ENCODE measurements at places on chromosomes 1 and 21. TPM values are rescaled to one million over a fixed set of nuclear protein-coding genes. Genes with fewer than 3 reads are reported as not detected.

DNA sequence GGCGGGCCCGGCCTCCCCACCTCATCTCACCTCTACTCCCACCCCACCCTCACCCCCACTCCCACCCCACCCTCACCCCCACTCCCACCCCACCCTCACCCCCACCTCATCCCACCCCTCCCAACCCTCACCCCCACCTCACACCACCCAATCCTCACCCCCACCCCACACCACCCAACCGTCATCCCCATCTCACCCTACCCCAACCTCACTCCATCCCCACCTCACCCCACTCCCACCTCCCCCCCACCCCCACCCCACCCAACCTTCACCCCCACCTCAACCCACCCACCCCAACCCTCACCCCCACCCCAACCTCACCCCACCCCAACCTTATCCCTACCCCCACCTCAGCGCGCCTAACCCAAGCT is 13.4 kb downstream of the A3GALT2 start:
- no peak overlapping the region for H3K27ac ChIP-seq
- no peaks in the 10 kb centered on the region for H3K36me3 ChIP-seq
- H3K27me3 ChIP-seq, result no peaks in the 10 kb centered on the region
- H3K4me1 ChIP-seq, result no peaks in the 10 kb centered on the region
- H3K4me3 ChIP-seq, result no peak overlapping the region

GRCh38 chr1:2948001-2948750 is 73.1 kb upstream of the ACTRT2 start:
- no peak overlapping the region for H3K27ac ChIP-seq
- H3K4me3 ChIP-seq, result no peak overlapping the region
- H3K4me1 ChIP-seq, result no peaks in the 10 kb centered on the region

- no peak overlapping the region for H3K4me3 ChIP-seq
- no peaks in the 10 kb centered on the region for H3K4me1 ChIP-seq
- H3K36me3 ChIP-seq, result no peaks in the 10 kb centered on the region
- H3K27me3 ChIP-seq, result no peaks in the 10 kb centered on the region
- DNase-seq, result no peak
Measured at GRCh38 chr1:226772446-226773139, 33.5 kb upstream of the ITPKB start.

DNA sequence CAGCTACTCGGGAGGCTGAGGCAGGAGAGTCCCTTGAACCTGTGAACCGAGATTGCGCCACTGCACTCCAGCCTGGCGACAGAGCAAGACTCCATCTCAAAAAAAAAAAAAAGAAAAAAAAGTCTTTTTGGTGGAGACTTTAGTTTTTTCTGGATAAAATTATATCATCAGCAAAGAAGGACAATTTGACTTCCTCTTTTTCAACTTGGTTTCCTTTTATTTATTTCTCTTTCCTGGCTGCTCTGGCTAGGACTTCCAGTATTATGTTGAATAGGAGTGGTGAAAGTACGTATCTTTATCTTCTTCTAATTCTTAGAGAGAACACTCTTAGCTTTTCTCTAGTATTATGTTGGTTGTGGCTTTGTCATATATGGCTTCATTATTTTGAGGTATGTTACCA is 130.8 kb downstream of the PCBP3 start:
- H3K4me3 ChIP-seq, result no peak overlapping the region
- H3K36me3 ChIP-seq, result no peaks in the 10 kb centered on the region
- no peak overlapping the region for H3K27ac ChIP-seq
- H3K4me1 ChIP-seq, result no peaks in the 10 kb centered on the region
- H3K27me3 ChIP-seq, result no peaks in the 10 kb centered on the region

DNA sequence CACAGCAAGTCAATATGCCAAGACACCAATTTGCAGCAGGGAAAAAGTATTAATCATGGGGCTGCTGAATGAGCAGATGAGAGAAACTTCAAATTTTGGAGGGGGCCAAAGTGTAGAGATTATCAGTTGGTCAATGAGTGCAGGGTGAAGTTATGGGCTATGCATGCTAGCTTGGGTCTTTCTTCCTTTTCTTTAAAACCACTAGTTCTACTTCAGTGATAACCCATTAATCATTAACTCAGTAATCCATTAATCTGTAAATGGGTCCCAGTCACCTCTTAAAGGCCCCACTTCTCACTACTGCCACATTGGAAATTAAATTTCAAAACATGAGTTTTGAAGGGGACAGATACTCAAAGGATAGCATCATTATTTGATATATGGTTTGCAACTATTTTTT is 688.6 kb upstream of the ADGRL4 start:
- no peak for DNase-seq
- H3K27ac ChIP-seq, result no peak overlapping the region
- no peaks in the 10 kb centered on the region for H3K27me3 ChIP-seq
- H3K4me1 ChIP-seq, result no peaks in the 10 kb centered on the region
- H3K4me3 ChIP-seq, result no peak overlapping the region

GRCh38 chr1:98897479-98897878 is 107.2 kb downstream of the PLPPR5 start:
- H3K4me3 ChIP-seq, result no peak overlapping the region
- DNase-seq, result no peak
- H3K36me3 ChIP-seq, result no peaks in the 10 kb centered on the region
- H3K27ac ChIP-seq, result no peak overlapping the region
- H3K4me1 ChIP-seq, result no peaks in the 10 kb centered on the region

DNA sequence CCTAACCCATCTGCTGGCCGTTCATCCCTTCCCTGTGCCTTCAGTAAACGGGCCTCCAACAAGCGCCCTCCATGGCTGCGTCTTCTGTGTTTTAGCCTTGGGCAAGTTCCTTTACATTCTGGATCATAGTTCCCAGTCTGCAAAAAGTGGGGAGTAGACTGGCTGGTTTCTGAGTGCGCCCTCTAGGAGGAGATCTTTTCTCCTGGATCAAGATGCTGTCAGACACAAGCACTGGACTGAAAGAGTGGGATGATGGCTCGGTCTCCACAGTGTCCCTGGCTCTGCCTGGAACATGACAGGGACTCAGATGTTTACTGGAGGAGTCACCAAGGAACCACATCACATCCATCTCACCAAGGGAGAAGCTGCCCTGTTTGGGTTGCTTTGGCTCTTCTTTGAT is 88.8 kb downstream of the PRDM2 start:
- no peak for DNase-seq
- no peak overlapping the region for H3K27ac ChIP-seq
- H3K27me3 ChIP-seq, result no peaks in the 10 kb centered on the region
- H3K36me3 ChIP-seq, result peaks cover 3% of the 10 kb centered on the region
- no peak overlapping the region for H3K4me3 ChIP-seq

DNA sequence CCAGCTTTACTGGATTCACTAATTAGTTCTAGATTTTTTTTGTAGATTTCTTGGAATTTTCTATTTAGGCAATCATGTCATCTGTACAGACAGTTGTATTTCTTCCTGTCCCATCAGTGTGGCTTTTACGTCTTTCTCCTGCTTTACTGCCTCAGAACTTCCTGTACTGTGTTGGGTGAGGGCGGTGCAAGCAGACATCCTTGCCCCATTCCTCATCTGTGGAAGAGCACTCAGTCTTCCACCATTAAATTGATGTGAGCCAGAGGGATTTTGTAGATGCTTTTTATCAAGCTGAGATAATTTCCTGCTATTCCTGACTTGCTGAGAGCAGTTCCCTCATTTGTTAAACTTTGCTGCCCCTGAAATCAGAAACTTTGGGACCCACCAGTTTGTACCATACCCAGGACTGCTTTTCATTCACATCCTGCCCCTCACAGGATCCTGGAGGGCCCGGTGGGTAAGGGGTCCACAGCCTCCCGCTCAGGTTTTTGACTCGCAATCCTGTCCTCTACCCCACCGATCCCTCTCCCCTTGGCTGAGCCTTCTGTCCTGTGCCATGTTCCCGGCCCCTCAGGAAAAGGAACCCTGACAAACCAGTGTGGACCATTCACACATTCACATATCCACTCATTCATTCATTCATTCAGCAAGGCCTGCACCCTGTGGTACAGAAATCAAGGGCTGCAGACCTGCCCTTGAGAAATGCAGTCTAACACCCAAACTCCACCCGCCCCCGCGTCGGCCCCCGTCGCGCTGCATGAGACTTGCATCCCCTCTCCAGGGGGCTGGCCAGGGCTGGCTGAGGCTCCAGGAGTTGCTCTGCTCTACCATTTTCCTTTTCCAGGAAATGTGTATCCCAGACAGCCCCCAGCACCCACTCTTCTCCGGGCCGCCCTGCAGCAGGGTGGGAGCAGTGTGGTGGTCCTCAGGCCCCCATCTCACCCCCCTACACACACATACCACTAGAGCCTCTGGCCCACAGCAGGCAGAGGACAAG is 246.5 kb upstream of the VAMP3 start:
- no peaks in the 10 kb centered on the region for H3K27me3 ChIP-seq
- H3K4me3 ChIP-seq, result no peak overlapping the region
- DNase-seq, result no peak

GRCh38 chr1:111621050-111621449 is 1.5 kb downstream of the RAP1A start:
- H3K36me3 ChIP-seq, result no peaks in the 10 kb centered on the region
- no peaks in the 10 kb centered on the region for H3K27me3 ChIP-seq
- H3K4me1 ChIP-seq, result no peaks in the 10 kb centered on the region
- no peak for DNase-seq

- H3K27ac ChIP-seq, result no peak overlapping the region
- no peak for DNase-seq
- H3K36me3 ChIP-seq, result peaks cover 3% of the 10 kb centered on the region
- H3K4me1 ChIP-seq, result no peaks in the 10 kb centered on the region
- no peaks in the 10 kb centered on the region for H3K27me3 ChIP-seq
- no peak overlapping the region for H3K4me3 ChIP-seq
Measured at GRCh38 chr1:19785660-19786059, 14.1 kb downstream of the TMCO4 start.

DNA sequence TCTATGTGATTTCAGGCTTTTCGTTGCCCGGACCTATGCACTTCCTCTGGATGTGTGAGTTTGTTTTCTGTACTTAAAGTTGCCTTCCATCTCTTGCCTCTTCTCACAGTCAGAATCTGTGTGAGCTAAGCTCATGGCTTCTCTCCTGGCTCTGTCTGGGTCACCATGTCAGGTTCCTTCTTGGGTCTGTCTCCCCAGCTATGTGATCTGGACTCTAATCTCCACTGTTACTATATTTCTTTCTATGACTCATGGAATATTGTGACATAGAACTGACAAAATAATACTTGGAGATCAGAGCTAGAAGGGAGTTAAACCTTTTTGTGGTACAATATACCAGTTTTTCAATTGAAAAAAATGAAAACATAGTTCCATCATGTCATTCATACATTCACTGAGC is 172.7 kb upstream of the FGGY start:
- no peak for DNase-seq
- H3K27ac ChIP-seq, result no peak overlapping the region
- H3K27me3 ChIP-seq, result no peaks in the 10 kb centered on the region

- H3K4me1 ChIP-seq, result no peaks in the 10 kb centered on the region
- no peaks in the 10 kb centered on the region for H3K36me3 ChIP-seq
- DNase-seq, result no peak
- H3K4me3 ChIP-seq, result no peak overlapping the region
- no peak overlapping the region for H3K27ac ChIP-seq
Measured at GRCh38 chr21:30209601-30210000, 6.3 kb downstream of the CLDN8 start.

GRCh38 chr1:226201029-226201593 is 14.6 kb upstream of the ACBD3 start:
- no peak overlapping the region for H3K4me3 ChIP-seq
- DNase-seq, result no peak

DNA sequence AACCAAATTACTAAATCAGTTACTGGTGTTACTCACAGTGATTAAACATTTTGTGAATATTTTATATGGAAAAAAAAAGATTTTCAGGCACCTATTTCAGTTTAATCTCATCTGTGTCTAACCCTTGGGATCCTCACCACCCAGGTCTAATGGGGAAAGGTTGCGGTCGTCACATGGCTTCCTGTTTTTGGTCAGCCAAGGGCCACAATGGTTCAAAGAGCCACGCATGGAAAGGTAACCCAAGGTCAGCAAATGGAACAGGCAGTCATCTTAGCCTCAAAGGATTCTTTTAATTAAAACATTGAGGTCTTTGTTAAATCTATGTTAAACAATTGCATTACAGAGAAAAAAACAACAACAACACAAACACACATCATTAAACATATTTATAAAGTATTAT is 21.9 kb downstream of the SRSF4 start:
- DNase-seq, result no peak
- H3K4me1 ChIP-seq, result no peaks in the 10 kb centered on the region
- H3K27me3 ChIP-seq, result no peaks in the 10 kb centered on the region

DNA sequence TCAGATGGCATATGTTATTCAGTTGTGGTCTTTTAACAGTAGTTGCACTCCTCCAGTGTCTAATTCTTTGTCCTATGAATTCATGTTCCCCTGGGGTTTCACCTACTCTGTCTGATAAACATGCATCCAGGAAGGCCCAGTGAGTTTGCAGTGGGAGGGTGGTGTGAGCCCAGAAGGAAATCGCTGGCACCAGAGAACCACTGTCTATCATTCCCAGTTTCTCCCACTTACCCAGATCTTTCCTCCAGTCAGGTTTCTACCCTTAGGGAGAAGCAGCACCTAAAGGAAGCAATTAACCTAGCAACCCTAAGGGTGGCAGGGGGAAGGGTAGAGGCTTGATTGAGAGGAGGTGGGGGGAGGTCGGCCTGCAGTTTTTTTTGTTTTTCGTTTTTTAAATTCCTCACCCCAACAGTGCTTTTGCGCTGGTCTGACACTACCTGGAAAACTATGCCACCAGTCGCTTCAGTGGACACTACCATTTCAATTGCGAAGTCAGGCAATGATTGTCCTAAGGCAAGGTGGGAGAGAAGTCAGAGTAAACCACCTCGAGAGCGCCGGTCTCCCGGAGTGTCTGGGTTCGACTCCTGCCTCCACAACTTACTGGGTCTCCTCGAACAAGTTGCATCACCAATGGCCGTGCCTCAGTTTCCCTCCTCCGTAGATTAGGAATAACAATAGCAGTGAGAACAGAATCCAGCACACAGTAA is 766 bp upstream of the SLC44A3 start:
- H3K27me3 ChIP-seq, result no peaks in the 10 kb centered on the region
- no peak overlapping the region for H3K27ac ChIP-seq
- no peak for DNase-seq
- H3K4me3 ChIP-seq, result peak overlapping the region; percentile 13
- no peaks in the 10 kb centered on the region for H3K4me1 ChIP-seq

GRCh38 chr1:30575066-30575465 is 148.3 kb downstream of the MATN1 start:
- no peaks in the 10 kb centered on the region for H3K36me3 ChIP-seq
- no peak overlapping the region for H3K27ac ChIP-seq
- H3K27me3 ChIP-seq, result no peaks in the 10 kb centered on the region
- DNase-seq, result no peak

DNA sequence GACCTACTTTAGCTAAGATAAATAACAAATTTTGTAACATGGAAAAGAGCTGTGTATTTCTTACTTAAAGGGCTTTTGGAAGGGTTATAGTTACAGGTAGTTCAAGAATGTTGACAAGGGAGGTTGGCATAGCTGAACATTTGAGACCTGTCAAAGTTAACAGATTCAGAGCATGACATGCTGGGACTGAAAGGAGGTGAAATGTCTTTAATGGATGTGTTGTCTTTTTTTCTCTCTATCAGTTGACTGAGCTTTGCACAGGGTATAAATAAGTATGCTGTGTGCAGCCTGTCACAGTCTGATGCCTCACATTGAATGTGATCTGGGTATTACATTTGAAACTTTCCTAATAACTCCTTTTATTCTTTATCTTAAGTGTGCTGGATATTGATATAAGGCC is 411.9 kb upstream of the ZP4 start:
- H3K4me3 ChIP-seq, result no peak overlapping the region
- no peaks in the 10 kb centered on the region for H3K27me3 ChIP-seq
- no peak overlapping the region for H3K27ac ChIP-seq

The IQGAP3 gene
- total RNA-seq, result 2.3 TPM

The ITPKB gene
- 31.8 TPM for total RNA-seq

The TXLNA gene
- total RNA-seq, result 55.5 TPM

The C4BPA gene
- total RNA-seq, result 0.33 TPM

The MOB3C gene
- 23.2 TPM for total RNA-seq

The SLC30A2 gene
- total RNA-seq, result not detected

The SLFNL1 gene
- 0.69 TPM for total RNA-seq

All from aorta (tissue), 5 donors.